AG04450 (cell line): ENCODE measurements at places on chromosomes 11 and 22. TPM values are rescaled to one million over a fixed set of nuclear protein-coding genes. Genes with fewer than 3 reads are reported as not detected.
A peak's percentile ranks its signal among the peaks of the same experiment; 100 is the strongest.

- no peak for DNase-seq
These were observed 76.5 kb downstream of the RELT start for GRCh38 chr11:73452726-73453125.

- DNase-seq = no peak
These were observed 66.5 kb upstream of the TOP3B start for GRCh38 chr22:22048981-22049531.

DNA sequence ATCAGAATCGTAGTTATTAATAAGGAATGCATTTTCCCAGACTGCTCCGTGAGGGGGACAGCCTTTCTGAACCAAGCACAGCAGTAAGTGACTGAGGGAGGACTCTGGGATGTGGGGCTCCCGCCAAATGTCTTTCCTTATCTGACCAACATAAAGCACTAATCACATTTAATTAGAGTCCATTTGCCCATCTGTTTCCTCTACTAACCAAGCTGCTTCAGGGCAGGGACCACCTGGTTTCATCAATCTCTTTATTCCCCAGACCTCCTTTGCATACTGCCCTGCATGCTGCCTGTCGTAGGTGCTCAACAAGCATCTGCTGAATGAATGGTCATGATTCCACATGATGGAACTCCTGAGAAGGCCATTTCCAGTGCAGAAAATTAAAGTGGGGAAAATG is 29.4 kb downstream of the SMCO4 start:
- DNase-seq = no peak

- DNase-seq = no peak
These were observed 93.9 kb upstream of the CSNK2A3 start for GRCh38 chr11:11446967-11447366.

DNA sequence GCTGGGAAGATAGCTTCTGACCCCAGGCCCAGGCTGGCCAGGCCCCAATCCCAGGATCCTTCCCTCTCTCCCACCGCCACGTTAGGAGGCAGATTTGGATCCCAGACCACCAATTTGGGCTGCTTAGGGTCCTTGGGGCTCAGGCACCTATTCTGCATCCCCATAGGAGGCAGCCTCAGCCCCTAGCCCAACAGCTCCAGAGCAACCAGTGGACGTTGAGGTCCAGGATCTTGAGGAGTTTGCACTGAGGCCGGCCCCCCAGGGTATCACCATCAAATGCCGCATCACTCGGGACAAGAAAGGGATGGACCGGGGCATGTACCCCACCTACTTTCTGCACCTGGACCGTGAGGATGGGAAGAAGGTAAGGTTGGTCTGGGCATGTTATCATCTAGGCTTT is 16.1 kb downstream of the TUB start:
- DNase-seq = no peak

DNA sequence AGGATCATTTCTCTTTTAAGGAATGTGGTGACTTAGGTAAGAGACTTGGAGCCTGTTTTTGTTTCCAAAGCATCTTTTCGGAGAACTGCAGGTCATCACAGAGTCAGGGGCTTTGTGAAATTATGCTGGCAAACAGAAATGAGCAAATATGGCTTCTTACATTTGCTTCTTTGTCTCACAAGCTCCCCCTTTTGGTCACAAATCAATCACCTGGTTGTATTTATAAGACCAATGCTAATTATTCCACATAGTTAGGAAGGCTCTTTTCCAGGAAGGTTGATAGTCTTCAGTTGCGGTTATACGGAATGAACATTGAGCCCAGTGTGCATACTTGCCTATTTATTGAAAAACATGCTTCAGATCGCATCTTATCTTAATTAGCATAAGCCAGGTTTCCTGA is 34.6 kb upstream of the CEP126 start:
- no peak for DNase-seq

- DNase-seq = no peak
These were observed 128.0 kb downstream of the BARX2 start for GRCh38 chr11:129503646-129504045.

- DNase-seq = no peak
These were observed 14.7 kb upstream of the SHANK3 start for GRCh38 chr22:50657925-50658324.

DNA sequence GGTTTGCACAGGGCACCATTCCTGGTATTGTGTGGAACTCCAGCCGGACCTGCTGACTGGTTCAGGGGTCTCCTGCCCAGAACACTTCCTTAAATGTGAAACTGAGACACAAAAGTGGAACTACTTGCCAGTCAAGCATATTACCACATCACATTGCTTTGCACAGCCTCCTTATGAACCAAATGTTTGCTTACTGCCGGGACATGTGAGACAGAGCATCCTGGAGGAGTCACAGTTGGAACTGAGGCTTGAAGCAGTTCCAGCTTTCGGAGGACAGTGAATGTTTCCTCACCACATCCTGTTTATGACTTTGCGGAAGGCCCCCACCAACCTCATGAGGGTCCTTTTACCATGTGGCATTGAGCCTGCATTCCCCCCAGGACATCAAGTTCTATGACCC is 105.8 kb upstream of the ARHGAP42 start:
- DNase-seq = no peak

DNA sequence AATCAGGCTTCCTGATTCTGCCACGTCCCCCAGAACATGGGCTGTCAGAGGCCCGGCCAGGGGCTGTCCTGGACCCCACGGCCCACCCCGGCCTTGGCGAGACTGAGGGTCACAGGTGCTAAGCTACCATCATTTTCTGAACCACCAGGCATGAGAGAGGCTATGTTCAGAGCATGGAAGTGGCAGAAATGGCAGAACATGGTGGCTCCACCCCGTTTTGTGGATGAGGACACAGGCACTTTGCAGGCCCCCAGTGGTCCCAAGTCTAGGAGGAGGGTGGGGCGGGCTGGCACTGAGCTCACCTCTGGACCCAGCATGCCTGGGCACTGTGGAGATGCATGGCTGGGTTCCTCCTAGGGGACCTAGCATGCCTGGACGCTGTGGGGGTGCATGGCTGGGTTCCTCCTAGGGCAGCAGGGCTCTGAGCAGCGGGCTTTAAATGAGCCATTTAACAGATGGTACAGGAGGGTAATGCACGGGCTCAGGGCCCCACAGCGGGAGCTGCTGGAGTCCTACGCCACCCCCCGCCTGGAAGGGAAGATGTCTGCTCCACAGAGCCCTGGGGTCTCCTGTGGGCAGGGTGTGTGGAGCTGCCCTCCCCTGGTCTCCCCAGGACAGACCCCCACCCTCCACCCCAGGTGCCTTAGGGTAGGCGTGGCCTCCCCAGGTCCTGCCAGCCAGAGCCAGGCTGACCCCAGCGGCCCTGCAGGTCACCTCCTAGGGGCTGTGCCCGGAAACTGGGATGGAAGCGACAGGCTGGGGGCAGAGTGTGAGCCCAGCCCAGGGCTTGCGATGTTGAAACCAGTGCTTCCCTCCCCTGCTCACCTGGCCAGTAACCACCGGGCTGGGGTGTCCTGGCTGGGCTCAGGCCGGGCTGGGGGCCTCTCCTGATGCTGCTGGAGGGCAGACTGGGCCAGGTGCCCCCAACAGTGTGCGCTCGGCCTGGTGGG is 6.1 kb upstream of the MUC5AC start:
- no peak for DNase-seq

GRCh38 chr11:103055221-103055890 is 36.6 kb downstream of the DCUN1D5 start:
- peak; percentile 16 for DNase-seq

GRCh38 chr11:2385156-2386151 is 8.3 kb downstream of the CD81 start:
- DNase-seq = no peak

- DNase-seq = no peak
These were observed 5.4 kb downstream of the TANGO2 start for GRCh38 chr22:20026204-20026908.

GRCh38 chr11:60981515-60981914 is 10.0 kb downstream of the CD6 start:
- DNase-seq = no peak

DNA sequence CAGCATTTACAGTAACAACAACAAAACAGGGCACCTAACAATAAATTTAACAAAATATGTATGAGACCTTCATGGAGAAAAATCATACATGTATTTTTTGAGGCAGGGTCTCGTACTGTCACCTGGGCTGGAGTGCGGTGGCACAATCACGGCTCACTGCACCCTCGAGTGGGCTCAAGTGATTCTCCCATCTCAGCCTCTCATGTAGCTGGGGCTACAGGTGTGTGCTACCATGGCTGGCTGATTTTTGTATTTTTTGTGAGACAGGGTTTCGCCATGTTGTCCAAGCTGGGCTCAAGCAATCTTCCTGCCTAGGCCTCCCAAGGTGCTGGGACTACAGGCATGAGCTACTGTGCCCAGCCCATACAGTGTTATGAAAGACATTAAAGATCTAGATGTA is 278.1 kb downstream of the SWAP70 start:
- no peak for DNase-seq

GRCh38 chr11:42777776-42778175 is 534.0 kb upstream of the API5 start:
- DNase-seq = no peak

DNA sequence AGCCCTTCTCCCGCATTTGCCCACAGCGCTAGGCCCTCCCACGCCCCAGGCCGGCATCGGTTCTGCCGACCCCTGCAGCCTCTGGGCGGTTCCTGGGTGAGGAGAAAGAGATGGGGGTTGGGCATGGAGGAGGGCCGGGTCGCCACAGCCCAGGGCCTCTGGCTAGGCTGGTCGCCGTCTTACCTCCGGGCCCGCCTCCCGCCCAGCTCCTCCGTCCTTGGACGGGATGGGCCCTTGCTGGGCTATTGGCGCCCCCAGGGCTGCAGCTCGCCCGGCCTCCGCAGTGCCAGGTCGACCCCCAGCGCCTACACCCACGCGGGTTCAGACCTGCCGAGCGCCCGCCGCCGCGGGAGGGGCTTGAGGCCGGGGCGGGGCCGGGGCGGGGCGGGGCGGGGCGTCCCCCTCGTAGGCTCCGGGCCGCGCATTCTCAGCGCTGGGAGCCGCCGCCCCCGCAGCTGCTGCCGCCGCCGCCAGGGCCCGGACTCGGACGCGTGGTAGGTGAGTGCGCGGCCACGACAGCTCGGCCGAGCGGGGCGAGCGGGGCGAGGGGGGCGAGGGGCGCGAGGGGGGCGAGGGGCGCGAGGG is at the start of gene CD151:
Gene CD151, plus strand, starts transcription at position 424 of the 585 bp plus-strand sequence. CDS start 3,118 bp downstream, outside the sequence.
- DNase-seq = no peak

DNA sequence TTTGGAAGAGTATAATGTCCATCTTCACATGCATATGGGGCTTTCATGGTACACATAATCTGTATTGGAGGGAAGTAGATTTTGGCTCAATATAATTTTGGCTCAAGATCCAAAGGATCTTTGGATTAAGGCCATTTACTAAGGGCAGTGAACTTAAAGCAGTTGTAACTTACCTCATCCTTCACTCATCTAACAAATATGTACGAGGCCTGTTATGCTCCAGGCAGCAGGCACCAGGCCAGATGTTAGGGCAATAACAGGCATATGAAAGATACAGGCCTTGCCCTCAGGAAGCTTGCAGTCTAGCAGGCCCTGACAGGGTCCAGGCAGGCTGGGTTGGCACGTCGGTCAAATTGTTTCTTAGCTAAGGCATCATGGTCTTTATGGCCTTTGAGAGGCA is 44.6 kb downstream of the LIF start:
- DNase-seq = no peak

DNA sequence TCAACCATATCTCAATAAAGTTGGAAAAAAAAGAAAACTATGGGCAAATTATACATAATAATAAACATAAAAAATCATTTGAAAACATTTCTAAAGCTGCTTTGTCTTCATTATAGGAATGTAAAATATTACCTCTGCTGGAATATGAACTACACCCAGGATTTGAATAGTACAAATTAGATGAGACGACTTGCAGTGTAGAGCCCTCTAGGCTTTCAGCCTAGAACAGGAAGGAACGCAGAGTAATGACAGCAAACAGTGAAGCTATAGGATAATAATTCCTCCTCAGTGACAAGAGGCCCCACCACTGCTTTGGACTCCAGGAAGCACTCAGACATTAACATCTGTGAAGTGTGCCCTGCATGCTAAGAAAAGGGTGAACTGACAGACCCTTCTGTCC is 7.7 kb downstream of the OR2AG1 start:
- DNase-seq = no peak

GRCh38 chr11:128707681-128708080 is 13.8 kb downstream of the FLI1 start:
- DNase-seq = no peak

DNA sequence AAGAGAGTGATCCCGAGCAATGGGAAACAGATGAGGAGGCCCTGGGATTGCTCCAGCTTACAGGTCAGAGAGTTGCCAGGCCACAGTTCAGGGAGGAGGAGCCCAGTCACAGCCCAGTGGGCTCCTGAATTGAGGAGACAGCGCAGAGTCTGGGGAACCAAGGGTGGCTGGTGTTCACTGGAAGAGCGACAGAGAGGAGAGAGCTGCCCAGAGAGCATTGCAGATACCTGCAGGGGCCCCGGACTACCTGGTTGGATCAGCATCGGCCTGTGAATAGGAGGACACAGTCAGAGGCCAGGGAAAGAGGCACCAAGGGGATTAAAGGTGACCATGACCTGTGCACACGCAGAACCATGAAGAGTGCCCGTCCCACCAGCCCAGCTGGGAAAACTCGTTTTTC is 648.6 kb downstream of the TBC1D22A start:
- no peak for DNase-seq

- DNase-seq = no peak
These were observed 66.1 kb downstream of the SLC36A4 start for GRCh38 chr11:93131709-93132108.

GRCh38 chr11:21948876-21949275 is 244.0 kb upstream of the ANO5 start:
- DNase-seq = no peak

GRCh38 chr22:36461665-36462649 is 19.5 kb downstream of the TXN2 start:
- DNase-seq = peak; percentile 93

GRCh38 chr22:23750714-23751440 is at the start of gene ZNF70:
ZNF70 (minus strand) TSS chr22:23751112; CDS start chr22:23745140, 5,972 bp downstream.
- DNase-seq = peak; percentile 30

Gene CBLIF
- polyA plus RNA-seq = not detected in 2 replicates

Gene LARGE1
- polyA plus RNA-seq = 8.4 and 9.9 TPM in 2 replicates

Gene FAM111B
- polyA plus RNA-seq = 1.6 and 2.7 TPM in 2 replicates

Gene PANX2
- polyA plus RNA-seq = 0.93 and 1.1 TPM in 2 replicates

Gene SLC35F2
- polyA plus RNA-seq = 8.6 and 9.9 TPM in 2 replicates

Gene ALDH3B2
- polyA plus RNA-seq = not detected in 2 replicates

Gene CFAP300
- polyA plus RNA-seq = 2.3 and 3.4 TPM in 2 replicates

Gene LRRC10B
- not detected in 2 replicates for polyA plus RNA-seq

Gene SMDT1
- polyA plus RNA-seq = 25.6 and 28.9 TPM in 2 replicates

Gene SCGB1C1
- polyA plus RNA-seq = not detected in 2 replicates

Gene BET1L
- polyA plus RNA-seq = 75.0 and 86.4 TPM in 2 replicates
